GM23338 (cell line): ENCODE measurements at places on chromosomes 2 and 18.

GRCh38 chr2:15045054-15045453 is 412.5 kb downstream of the LRATD1 start:
- no peaks in the 10 kb centered on the region for H3K36me3 ChIP-seq
- H3K4me3 ChIP-seq = no peak overlapping the region
- H3K4me1 ChIP-seq = peaks cover 31% of the 10 kb centered on the region
- no peak for DNase-seq
- H3K27ac ChIP-seq = no peak overlapping the region

GRCh38 chr2:221443645-221444044 is 128.5 kb downstream of the EPHA4 start:
- H3K27ac ChIP-seq = no peak overlapping the region
- DNase-seq = no peak
- no peaks in the 10 kb centered on the region for H3K36me3 ChIP-seq
- no peaks in the 10 kb centered on the region for H3K27me3 ChIP-seq
- no peaks in the 10 kb centered on the region for H3K4me1 ChIP-seq

- no peaks in the 10 kb centered on the region for H3K4me1 ChIP-seq
- no peaks in the 10 kb centered on the region for H3K27me3 ChIP-seq
- H3K36me3 ChIP-seq = no peaks in the 10 kb centered on the region
- no peak overlapping the region for H3K4me3 ChIP-seq
- no peak for DNase-seq
- H3K27ac ChIP-seq = no peak overlapping the region
These were observed 203.7 kb upstream of the DLGAP1 start for GRCh38 chr18:4658804-4659203.

- H3K4me3 ChIP-seq = peak overlapping the region; percentile 5; the same call in 1 of the 2 replicates
- peaks cover 31% of the 10 kb centered on the region; the same call in 1 of the 2 replicates for H3K4me1 ChIP-seq
- H3K27ac ChIP-seq = no peak overlapping the region
- H3K27me3 ChIP-seq = no peaks in the 10 kb centered on the region; the same call in 1 of the 2 replicates
- no peak for DNase-seq
- no peaks in the 10 kb centered on the region for H3K36me3 ChIP-seq
These were observed 2.0 kb downstream of the NPC1 start for GRCh38 chr18:23584019-23584983.

- H3K27me3 ChIP-seq = no peaks in the 10 kb centered on the region
- no peaks in the 10 kb centered on the region for H3K36me3 ChIP-seq
- no peak for DNase-seq
- no peak overlapping the region for H3K4me3 ChIP-seq
These were observed 22.3 kb downstream of the ATP8B1 start for GRCh38 chr18:57780706-57781347.

- H3K36me3 ChIP-seq = no peaks in the 10 kb centered on the region
- no peaks in the 10 kb centered on the region; the same call in 1 of the 2 replicates for H3K4me1 ChIP-seq
- H3K27ac ChIP-seq = no peak overlapping the region
- no peak for DNase-seq
- H3K4me3 ChIP-seq = no peak overlapping the region
- no peaks in the 10 kb centered on the region for H3K27me3 ChIP-seq
These were observed 41.1 kb upstream of the NPAS2 start for GRCh38 chr2:100778637-100779450.

GRCh38 chr2:28430377-28430765 is 37.7 kb downstream of the FOSL2 start:
- H3K27ac ChIP-seq = no peak overlapping the region
- DNase-seq = no peak
- no peaks in the 10 kb centered on the region for H3K4me1 ChIP-seq
- H3K27me3 ChIP-seq = no peaks in the 10 kb centered on the region

GRCh38 chr2:137992039-137992646 is 27.9 kb downstream of the HNMT start:
- DNase-seq = peak; percentile 33
- H3K27me3 ChIP-seq = no peaks in the 10 kb centered on the region
- no peaks in the 10 kb centered on the region; the same call in 1 of the 2 replicates for H3K36me3 ChIP-seq
- no peak overlapping the region for H3K27ac ChIP-seq
- no peaks in the 10 kb centered on the region for H3K4me1 ChIP-seq
- H3K4me3 ChIP-seq = no peak overlapping the region

- no peak overlapping the region for H3K4me3 ChIP-seq
- no peaks in the 10 kb centered on the region for H3K4me1 ChIP-seq
- H3K27me3 ChIP-seq = no peaks in the 10 kb centered on the region
- no peak for DNase-seq
These were observed 184.8 kb upstream of the ZEB2 start for GRCh38 chr2:144704709-144705095.

- H3K36me3 ChIP-seq = 0 out of 2 replicates have a peak, but pooled peaks cover 9% of the 10 kb centered on the region
- peak overlapping the region; percentile 72; the same call in 1 of the 2 replicates for H3K27ac ChIP-seq
- no peaks in the 10 kb centered on the region for H3K27me3 ChIP-seq
- H3K4me3 ChIP-seq = peak overlapping the region; percentile 86
- peaks cover 25% of the 10 kb centered on the region for H3K4me1 ChIP-seq
These were observed 511 bp downstream of the MOB4 start for GRCh38 chr2:197516393-197516761.

GRCh38 chr2:38131676-38132075 is 55.7 kb upstream of the CYP1B1 start:
- H3K4me3 ChIP-seq = no peak overlapping the region
- H3K27me3 ChIP-seq = no peaks in the 10 kb centered on the region
- no peaks in the 10 kb centered on the region for H3K4me1 ChIP-seq
- no peak overlapping the region for H3K27ac ChIP-seq
- no peaks in the 10 kb centered on the region; the same call in 1 of the 2 replicates for H3K36me3 ChIP-seq
